ENCODE measurements at places on chromosomes 16 and 17.

- DNase-seq = no peak
Measured at GRCh38 chr16:69113216-69113615, 7.8 kb downstream of the HAS3 start.

DNA sequence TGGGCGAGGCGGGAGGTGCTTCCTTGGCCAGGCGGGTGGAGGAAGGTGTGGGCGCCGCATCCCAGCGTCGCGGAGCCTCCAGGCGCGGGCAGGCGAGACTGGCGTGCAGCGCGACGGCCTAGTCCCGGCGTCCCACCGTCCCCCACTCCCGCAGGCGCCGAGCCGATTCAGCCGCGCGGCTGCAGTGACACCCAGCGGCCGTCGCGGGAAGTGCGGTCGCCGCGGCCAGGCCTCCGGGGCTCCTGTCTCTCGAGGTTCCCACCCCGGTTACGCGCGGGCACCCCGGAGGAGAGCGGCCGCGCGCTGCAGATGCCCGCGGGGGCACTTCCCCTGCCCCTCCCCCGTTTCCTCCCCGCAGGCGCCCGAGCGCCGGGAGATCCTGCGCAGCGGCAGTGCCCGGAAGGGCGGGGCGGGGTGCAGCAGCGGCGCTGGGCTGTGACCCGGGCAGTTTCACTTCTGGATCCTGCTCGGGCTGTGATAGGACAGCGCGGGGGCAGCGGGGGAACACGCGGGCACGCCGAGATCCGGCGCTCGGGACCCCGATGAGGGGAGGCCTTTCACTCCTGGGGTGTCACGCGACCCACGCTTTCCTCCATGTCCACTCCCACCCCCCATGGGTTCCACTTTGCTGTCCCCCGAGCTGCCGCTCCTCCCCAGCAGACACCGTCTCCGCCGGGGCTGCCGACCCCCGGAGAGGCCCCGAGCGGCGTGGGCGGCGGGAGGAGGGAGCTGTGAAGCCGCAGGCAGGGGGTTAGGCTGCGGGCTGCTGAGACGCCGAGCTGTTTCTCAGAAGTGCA lies 16.6 kb downstream of the GRB7 start:
- peak; percentile 98 for DNase-seq

DNA sequence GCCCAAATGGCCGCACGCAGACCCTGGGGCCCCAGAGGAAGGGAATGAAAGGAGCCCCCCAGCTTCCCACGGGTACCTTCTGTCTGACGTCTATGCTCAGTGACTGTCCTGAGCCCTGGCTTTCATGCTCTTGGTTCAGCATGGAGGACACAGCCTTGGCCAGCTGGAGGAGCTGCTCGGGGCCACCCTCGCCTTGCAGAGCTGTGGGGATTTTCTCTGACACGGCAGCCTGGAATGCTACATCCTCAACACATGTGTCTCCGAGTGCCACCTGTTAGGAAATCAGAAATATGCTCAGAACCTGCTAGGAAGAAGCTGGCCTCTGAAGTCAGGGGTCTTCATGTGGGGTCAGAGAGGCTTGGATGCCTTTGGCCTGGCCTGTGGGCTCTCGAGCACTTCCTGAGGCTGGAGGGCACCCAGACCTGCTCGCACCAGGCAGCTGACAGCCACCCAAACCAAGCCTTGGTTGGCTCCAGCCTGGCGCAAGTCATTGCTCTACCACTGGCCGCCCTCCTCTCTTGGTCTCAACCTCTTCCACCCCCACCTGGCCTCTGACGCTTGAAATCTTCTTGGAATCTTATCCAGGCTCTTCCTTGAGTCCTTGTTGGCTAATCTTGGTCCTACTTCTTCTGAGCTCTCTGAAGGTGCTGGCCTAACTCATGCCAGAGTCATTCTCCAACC lies 63.7 kb upstream of the BCO1 start:
- no peak for DNase-seq

- DNase-seq = no peak
Measured at GRCh38 chr17:68777856-68778694, 176.9 kb upstream of the FAM20A start.

DNA sequence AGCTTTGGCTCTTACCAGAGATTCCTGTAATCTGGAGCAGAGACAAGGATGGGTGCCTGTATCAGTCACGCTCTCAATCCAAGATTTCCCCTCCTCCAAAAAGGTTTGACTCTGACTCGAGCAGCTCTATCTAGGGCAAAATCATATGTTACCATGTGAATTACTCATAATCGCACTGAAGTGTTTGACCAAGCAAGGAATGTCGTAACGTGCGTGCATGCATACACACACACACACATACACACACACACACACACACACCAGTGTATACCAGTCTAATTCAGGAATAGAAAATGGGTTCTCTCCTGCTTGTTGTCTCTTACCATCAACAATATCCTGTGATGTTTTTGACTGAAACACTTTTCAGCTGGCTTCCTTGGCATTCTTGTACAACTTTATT lies 835.1 kb downstream of the KCNJ2 start:
- DNase-seq = no peak

DNA sequence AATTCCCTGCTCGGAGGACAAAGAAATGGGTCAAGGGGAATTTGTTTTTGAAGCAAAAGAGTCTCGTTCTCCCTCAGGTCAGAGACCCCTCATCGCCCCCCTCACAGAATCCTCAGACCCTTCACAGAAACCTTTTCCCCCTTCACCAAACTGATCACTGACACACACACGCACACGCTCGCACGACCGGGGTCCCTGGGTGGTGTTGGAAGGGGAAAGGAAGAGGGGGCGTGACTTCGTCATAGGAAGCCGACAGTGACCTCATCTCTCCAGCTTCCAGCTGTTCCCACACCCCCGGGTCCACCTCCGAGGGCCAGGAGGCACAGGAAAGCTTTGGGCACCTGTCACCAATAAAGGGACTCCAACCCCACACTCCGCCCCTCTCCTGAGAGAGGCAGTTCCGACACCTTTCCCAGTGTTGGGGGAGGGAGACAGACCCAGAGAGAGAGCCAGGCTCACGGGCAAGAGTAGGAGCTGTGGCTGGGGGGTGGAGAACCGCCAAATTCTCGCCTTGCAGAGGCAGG lies 1.2 kb downstream of the ASGR1 start:
- DNase-seq = peak; percentile 39

DNA sequence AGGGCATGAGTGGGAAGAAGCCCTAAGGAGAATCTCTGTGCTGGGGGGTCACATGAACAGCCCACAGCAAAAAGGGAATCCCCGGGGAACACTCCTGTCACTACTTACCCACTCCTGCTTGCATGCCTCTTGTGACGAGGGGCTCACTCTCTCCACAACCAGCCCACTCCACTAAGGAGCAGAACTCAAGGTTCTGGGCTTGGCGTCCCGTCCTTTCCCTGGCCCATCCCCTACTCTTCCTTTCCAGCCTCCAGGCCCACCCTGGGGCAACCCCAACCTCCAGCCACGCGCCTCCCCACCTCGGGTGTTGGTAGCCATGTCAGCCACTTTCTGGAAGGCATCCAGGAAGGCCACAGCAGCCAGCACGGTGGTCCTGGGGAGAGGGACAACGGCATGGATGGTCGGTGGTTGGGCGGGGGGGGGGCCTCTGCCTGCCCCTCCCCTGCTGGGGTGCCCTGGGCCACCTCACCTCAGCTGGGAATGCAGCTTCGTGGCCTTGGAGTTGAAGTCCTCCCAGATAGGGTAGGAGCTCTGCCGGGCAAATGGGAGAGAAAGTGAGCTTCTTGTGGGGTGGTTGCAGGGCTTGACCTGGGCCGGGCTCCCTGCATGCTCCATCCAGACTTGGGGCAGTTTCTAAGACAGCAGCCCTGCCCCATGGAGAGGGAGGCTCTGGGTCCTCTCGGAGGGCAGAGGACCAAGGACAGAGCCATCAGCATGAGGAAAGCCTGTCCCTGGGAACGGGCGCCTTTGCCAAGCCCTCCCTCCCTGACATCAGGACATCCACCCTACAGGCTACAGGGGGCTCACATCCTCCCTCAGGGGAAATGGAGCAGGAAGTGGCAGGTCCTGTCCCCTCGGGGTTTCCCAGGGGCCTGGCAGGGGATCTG lies 5.1 kb downstream of the MTSS2 start:
- no peak for DNase-seq

GRCh38 chr17:29619251-29619650 lies 3.5 kb downstream of the CORO6 start:
- no peak for DNase-seq

DNA sequence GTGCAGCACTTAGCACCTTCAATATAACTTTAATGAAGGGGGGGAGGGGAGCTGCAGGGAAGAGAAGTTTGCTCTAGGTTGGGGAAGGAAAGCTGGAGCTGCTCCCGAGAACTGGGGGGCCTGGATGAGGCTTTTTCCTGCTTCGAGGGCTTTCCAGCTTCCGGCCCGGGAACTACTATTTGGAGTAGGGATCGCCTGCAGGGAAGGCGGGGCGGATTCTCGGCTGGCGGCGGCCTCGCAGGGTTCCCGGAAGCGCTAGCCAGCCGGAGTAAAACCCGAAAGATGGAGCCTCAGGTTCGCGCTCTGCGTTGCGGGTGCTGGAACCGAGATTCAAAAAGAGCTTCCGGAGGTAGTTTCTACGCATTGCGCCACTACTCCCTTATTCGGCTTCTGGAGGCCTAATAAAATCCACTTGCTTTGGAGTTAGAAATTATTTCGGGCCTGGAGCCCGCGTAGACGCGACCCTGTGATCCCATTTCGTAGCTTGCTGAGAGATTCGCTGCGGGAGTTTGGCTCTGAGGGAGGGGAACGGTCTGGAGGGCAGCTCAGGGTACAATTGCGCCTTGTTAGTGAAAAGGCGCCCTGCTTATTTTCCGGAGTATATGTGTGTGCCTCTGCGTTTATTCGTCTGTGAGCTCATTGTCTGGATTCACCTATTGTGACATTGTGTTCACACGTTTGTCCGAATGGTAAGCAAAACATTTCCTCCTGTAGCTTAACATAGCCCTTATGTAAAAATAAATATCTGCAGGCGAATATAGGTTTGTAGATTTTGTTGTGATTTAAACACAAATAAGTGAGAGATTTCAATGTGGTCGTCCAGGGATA lies 652 bp downstream of the PRAC2 start:
- DNase-seq = no peak

- no peak for DNase-seq
Measured at GRCh38 chr17:50219342-50219741, 17.9 kb upstream of the COL1A1 start.

DNA sequence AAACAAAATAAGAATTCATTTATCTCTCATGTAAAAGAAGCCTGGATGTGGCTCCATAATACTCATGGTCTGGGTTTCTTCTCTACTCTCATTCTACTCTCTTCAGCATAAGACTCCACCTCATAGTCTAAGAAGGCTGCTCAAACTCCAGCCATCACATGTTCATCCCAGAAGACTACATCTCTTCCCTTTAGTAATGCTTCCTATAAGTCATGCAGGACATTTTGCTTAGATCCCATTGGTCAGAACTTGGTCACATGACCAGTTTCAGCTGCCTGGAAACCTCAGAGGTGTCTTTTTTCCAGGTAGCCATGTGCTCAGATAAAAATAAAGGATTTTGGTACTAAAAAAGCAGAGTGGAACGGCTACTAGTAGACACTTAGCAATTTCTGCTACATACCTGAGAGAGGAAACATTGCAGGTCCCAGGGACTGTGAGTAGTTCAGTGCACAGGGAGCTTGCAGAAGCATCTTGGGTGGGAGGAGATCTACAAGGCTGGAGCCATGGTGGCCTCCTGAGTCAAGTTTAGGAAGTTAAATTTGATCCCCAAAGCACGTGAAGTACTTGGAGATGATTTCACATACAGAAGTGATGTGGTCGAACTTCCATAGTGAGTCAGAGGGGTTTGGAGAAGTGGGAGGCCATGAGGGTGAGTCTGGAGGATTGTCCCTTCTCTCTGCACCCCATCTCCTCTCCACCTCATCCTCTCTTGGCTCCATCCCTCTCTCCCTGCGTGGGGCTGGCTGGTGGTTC lies 110.2 kb downstream of the CCDC182 start:
- no peak for DNase-seq

- no peak for DNase-seq
Measured at GRCh38 chr17:7555320-7555948, 3.1 kb upstream of the TNFSF13 start.

DNA sequence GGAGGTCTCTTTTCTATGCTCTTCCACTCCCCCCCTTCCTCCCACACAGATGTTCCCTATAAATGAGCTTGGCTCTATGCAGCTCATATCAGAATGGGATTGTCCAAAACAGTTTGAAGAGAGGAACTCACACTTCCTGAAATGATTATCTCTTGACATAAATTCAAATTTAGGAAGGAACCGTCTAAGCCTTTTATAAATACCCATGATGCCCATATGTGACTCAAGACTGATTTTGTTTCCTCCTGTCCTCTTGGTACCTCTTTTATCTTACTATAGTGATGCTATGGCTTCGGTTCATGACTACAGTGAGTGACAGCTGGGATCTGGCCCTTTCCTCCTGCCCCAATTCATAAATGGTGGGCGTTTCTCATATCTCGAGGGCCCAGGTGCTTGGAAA lies 16.6 kb upstream of the TERF2 start:
- DNase-seq = no peak

- no peak for DNase-seq
Measured at GRCh38 chr17:67628580-67629013, 89.1 kb upstream of the NOL11 start.

GRCh38 chr16:2687531-2688308 lies 5.4 kb downstream of the KCTD5 start:
- no peak for DNase-seq

- DNase-seq = peak; percentile 36
Measured at GRCh38 chr16:66751053-66751302, 431 bp downstream of the DYNC1LI2 start.

Measured in DND-41 (cell line).